ENCODE measurements at places on chromosomes 1 and 21. TPM values are rescaled to one million over a fixed set of nuclear protein-coding genes. Genes with fewer than 3 reads are reported as not detected.

- no peak for DNase-seq
Observed at GRCh38 chr1:79375352-79375751, 368.8 kb upstream of the ADGRL4 start.

GRCh38 chr1:65167586-65168242, 19.7 kb downstream of the AK4 start:
- DNase-seq, result no peak

GRCh38 chr1:223228201-223228600, 85.2 kb upstream of the TLR5 start:
- DNase-seq, result no peak

DNA sequence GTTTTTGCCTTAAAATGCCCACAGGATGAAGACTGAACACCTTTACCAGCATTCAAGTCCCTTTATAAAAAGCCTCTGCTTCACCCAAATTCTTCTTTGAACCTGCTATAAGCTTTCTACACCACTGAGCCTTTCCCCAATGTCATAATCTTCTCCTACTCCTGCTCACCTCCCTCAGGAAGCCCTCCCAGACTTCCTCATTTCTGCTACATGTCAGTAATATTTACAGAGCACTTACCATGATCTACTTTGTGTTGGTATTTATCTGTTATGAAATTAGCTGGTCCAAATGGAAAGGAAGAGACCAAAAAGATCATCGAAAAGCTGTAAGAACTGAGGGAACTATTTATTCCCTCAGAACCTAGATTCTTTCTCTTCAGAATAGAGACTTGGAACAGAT, 8.5 kb downstream of the OVGP1 start:
- DNase-seq, result no peak

DNA sequence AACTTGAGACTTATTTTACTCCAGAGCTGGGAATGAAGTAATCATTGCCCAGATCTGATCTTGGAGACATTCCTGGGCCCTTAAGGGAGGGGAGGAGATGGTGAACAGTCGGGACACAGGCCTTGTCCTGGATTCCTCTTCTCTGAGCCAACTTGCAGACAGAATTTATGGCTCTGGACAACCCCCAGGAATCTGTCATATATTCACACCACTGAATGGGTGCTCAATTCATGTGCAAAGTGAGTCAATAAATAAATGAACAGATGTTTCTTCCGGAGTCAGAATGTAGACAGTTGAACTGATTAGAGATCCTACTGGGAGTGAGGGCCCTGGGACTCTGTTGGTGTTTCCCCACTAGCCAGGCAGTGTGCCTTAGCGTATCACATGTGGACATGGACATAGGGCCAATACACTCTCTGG, 2.6 kb downstream of the TUFT1 start:
- DNase-seq, result no peak

DNA sequence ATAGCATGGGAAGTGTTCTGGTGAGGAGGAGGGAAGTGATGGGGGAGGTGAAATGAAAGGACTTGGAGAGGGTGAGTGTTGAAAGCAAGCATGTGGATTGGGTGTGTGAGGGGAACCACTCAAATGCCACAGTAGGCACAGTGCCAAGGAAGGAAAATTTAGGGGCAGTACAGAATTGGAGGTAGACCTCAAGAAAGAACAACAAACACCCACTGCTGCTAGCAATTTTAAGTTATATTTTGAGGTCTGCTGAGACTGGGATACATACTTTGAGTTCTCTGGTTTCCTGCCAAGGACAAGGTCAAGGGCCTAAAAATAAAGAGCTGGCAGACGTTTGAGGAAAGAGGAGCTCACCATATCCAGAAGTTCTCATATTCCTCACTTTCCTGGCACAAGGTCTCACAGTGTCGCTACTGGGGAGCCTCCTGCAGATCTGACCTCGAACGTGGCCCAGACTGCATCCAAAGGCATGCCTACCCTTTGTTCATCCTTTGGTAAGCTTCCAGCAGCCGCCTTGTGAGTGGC, 104.0 kb downstream of the BRINP2 start:
- DNase-seq, result no peak

DNA sequence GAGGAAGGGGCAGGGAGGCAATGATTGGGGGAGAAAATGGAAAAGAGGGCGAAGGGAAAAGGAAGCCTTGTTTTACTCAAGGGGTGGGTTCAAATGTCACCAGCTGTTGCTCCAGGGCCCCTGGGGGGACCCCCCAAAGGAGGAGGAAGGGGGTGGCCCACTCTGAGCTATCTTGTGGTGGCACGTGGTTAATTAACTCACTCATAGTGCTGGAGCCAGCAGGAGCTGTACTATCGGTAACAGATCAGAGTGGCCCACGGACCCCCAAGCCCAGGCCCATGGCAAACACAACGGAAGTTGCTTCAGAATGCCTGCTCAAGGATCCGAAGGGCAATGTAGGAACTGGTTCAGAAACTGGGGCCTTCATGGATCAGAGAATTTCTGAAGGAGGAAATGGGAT, 7.2 kb downstream of the TFF2 start:
- DNase-seq, result no peak

DNA sequence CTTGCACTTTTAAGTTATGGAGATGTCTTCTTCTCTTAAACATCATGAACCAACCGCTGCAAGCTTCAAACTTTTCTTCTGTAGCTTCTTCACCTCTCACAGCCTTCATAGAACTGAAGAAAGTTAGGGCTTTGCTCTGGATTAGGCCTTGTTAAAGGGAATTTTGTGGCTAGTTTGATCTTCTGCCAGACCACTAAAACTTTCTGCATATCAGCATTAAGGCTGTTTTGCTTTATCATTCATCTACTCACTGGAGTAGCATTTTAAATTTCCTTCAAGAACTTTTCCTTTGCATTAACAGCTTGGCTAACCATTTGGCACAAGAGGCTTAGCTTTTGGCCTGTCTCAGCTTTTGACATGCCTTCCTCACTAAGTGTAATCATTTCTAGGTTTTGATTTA, 43.0 kb upstream of the RGL1 start:
- DNase-seq, result no peak

GRCh38 chr1:1997576-1997975, 6.0 kb downstream of the CFAP74 start:
- no peak for DNase-seq

GRCh38 chr1:55316502-55316901, 101.3 kb upstream of the USP24 start:
- no peak for DNase-seq

DNA sequence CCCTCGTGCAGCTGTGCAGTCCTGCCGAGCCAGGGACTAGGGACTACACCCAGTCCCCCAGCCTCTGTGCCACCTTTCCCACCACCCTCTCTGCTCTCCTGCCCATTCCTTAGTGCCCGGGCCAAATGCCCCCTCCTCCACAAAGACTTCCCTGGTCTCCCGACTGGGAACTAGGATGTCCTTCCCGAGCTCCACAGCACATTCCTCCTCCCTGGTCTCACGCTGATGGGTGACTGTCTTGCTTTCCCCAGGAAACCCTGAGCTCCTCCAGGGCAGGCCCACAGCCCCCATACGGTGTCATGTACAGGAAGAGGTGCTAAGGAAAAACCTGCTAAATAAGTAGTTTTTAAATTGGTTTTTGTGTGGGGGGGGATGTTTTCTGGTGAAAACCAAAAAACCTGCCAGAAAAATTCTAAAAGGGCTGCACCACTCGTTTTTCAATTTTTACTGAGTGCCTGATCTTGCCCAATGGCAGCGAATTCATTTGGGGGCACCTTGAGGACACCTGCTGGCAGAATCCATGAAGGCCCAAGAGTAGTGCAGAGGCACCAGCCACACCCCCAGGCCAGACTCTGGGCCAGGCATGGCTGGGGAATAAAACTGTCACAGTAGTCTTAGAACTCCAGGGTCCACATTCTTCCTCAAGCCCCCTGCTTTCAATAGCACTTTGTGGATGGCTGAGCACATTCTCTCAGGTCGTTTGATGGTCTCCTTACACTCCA, 50.4 kb downstream of the GLIS1 start:
- DNase-seq, result no peak

- DNase-seq, result no peak
Observed at GRCh38 chr21:41148798-41149197, 19.2 kb upstream of the BACE2 start.

GRCh38 chr1:218408942-218409341, 63.8 kb downstream of the TGFB2 start:
- no peak for DNase-seq

DNA sequence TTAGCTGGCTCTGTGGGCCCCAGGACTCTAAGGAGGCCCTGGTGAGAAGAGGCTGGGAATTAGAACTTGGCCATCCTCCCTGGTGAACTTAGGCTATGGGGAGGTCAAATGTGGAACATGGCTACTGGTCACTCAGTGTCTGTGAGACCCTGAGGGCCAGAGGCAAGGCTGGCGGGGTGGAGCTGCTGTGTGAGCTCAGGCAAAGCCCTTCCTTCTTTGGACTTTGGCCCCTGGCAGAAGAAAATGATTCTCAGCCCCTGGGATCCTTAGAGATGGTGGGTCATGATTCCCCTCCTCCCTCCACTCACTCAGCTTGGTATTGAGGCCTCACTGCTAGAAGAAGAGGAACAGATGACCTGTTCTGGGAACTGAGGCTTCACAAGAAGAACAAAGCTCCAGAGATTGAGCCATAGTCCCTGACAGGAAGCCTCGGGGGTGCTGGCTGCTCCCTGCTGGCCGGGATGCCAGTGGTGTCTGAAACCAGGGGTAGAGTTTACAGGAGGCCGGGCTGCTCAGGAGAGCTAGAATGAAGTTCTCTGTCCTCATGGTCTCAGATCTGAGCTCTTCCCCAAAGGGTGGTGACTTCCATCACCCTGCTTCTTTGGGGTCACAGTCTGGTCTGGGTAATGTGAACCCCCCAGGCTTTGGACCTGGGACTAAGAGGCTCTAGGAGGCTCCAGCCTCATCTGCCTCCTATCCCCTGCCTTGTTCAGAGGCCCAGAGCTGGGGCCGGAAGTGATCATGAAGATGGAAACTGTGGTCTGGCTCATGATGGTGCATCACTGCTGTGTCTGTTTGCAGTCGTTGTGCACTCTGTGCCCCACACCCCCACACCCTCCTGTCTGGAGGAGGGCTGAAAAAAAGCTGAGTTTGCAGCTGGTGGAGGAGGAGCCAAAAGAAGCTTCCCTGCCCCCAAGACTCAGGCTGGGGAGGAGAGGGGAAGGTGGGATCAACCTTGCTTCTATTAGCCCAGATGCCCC, 905 bp downstream of the BTBD19 start:
- no peak for DNase-seq

GRCh38 chr1:24693827-24694379, 50.8 kb downstream of the SRRM1 start:
- DNase-seq, result no peak

Gene SPRR5
- total RNA-seq, result not detected

Gene TP73
- total RNA-seq, result 1.5 TPM

Gene RHBG
- not detected for total RNA-seq

Gene OLIG2
- 5.4 TPM for total RNA-seq

Gene BLACAT1
- 3.8 TPM for total RNA-seq

Gene PLA2G2D
- total RNA-seq, result not detected

Gene DMBX1
- not detected for total RNA-seq

Gene TNFRSF4
- total RNA-seq, result 0.20 TPM

Gene SH2D1B
- not detected for total RNA-seq

Gene TNNI3K
- total RNA-seq, result 1.3 TPM

Gene LRRC3
- total RNA-seq, result 10.1 TPM

All from neural crest cell (in vitro differentiated cells).